ENCODE measurements at places on chromosomes 5 and 9.

- DNase-seq, result no peak
Observed at GRCh38 chr9:118785456-118785855, 583.8 kb downstream of the BRINP1 start.

- no peak for DNase-seq
Observed at GRCh38 chr9:21311889-21312288, 6.8 kb upstream of the IFNA5 start.

DNA sequence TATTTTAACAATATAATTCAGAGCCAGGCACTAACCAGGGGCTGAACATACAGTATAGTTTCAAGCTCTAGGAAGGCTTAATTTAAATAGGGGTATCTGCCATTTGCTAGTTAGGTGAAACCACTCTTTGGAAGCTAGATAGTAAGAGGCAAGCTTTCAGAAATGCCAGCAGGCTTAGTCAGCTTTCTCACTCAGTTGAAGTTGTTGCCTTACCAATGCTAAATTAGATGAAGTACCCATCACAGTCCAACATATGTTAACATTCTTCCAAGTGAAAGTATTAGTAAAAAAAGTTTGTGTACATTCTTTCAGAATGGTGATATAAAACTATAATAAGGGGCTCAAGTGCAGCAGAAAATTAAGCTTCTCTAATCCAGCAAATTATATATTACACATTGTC, 215.0 kb downstream of the CNTLN start:
- DNase-seq, result no peak

DNA sequence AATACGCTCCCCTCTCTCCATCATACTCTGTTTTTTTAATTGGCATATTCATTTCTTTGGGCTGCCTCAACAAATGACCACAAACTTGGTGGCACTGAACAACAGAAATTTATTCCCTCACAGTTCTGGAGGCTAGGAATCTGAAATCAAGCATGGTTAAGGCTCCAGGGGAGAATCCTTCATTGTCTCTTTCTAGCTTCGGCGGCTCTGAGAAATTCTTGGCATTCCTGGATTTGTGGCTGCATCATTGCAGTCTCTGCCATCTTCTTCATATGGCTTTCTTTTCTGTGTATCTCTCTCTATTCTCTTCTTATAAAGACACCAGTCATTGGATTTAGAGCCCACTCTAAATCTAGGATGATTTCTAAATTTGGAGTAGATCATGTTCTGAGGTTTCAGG, 10.9 kb upstream of the SLC24A2 start:
- no peak for DNase-seq

- DNase-seq, result peak; percentile 49
Observed at GRCh38 chr9:1458503-1458902, 408.3 kb downstream of the DMRT2 start.

- no peak for DNase-seq
Observed at GRCh38 chr9:23740531-23740930, 85.5 kb downstream of the ELAVL2 start.

DNA sequence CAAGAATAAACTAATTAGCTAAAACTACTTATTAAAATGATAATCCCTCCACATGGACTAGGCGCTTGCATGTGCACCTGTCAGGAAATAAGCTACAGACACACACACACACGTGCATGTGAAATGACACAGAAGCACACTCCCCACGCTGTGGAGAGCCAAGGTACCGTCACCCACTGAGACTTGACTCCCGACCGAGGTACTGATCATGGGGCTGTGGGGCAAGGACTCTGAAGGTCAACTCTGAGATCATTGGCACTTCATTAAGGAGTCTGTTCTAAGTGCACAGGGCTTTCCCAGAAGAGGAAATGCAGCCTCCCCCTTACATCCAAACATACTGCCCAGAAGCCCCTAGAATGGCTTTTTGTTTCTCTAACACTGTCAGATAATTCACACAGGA, 264.4 kb upstream of the WWC1 start:
- DNase-seq, result no peak

DNA sequence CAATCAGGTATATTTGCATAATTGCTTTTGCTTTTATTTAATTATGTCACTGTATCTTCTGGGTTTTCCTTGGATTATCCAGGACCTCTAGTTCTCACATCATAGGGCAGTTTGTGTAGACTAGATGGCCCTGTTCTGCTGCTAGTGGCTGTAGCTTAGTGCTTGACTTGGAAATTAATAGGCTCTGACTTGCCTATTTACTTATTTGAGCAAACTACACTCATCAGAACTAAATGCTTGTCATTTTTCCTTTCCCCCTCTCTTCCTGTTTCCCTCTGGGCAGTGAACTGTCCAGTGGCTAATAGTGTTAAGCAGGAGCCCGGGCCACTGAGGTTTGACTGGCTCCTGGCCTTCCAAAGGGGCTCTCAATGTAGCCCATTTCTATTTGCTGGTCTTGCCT, 135.7 kb downstream of the MAN2A1 start:
- no peak for DNase-seq

All from SK-MEL-5 (cell line).